ENCODE measurements at places on chromosomes 7 and 10.

DNA sequence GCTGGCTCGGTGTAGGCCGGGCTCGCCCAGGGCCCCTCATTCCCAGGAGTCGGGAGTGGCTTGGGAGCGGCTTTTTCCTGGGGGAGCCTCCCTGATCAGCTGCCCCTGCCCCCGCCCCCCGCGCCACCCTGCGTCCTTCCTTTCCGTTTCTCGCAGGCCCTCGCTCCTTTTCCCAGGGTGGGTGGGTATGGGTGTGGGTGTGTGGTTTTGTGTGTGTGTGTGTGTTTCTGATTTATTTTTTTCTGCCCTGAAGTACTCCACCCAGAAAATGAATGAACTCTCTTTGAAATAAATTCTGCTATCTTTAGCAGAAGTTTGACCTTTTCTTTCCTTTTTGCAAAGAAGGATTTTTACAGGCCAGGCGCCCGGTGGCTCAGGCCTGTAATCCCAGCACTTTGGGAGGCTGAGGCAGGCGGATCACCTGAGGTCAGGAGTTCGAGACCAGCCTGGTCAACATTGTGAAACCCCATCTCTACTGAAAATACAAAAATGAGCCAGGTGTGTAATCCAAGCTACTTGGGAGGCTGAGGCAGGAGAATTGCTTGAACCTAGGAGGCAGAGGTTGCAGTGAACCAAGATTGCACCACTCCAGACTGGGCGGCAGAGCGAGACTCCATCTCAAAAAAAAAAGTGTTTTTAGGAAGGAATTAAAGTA lies 30.0 kb upstream of the AP5Z1 start:
- no peak for DNase-seq

DNA sequence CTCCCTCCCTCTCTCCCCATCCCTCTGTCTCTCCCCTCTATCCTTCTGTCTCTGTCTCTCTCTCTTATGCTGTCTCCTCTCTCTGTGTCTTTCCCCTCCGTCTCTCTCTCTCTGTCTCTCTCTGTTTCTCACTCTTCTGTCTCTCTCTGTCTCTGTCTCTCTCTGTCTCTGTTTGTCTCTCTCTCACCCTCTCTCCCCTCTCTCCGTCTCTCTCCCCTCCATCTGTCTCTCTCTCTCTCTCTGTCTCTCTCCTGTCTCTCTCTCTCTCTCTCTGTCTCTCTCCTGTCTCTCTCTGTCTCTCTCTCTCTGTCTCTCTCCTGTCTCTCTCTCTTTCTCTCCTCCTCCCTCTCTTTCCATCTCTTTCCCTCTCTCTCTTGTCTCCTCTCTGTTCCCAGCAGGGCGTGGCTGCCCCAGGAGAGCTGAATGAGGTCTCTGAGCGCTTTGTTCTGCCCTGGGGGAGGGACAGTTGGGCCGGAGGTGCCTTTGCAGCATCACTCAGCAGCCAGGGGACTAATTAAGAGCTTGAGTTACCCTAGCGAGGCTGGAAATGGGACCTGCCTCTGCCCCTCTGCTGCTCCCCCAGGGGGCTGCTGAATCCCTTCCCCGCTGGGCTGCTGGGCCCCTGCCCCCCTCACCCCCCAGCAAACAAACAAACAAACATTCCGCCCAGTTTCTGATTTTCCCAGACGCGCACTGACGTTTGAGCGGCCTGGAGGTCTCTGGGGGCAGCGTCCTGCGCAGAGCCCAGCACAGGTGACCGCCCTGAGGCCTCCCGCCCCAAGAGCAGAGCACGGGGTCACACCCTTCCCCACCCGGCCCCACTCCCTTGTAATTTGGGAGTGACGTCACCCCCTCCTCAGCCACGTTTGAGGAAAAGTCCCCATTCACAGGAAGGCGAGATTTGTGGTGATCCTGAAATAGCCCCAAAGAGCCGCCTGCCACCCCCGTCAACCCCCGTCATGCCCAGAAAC lies 68.1 kb downstream of the PDGFA start:
- no peak for DNase-seq

- no peak for DNase-seq
These were observed 25.8 kb downstream of the PRTFDC1 start for GRCh38 chr10:24926557-24926956.

GRCh38 chr7:105011831-105012502 lies 2.0 kb upstream of the KMT2E start:
- DNase-seq, result peak; percentile 29

DNA sequence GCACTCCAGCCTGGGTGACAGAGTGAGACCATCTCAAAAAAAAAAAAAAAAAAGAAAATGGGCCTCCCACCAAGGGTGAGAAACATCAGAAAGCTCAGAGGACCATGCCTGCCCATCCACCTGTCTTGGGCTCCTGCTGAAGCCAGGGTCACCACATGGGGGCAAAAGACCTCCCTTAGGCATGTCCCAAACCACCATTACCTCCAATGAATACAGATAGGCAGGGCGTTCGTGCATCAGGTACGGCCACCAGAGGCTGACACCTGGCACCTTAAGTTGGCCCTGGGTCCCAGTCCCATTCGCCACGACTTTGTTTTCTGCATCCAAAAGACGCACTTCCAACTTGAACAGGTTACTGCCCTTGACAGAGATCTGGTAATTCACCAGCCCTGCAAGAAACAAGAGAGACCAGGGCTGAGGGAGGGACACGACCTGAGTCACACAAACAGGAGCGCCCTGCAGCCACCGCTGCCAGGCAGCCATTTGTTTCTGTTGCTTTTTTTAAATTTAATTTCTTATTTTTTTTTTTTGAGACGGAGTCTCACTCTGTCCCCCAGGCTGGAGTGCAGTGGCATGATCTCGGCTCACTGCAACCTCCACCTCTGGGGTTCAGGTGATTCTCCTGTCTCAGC lies 6.1 kb downstream of the GUSB start:
- no peak for DNase-seq

All from stimulated activated CD4-positive, alpha-beta T cell treated with anti-CD3 and anti-CD28 coated beads, Interleukin-2, amount 100 ng/mL, for 48 hours (primary cell).